Adipocyte (in vitro differentiated cells): ENCODE measurements at places on chromosomes 7 and 10.

- DNase-seq = no peak
Measured at GRCh38 chr10:78514459-78514858, 480.8 kb downstream of the RPS24 start.

- no peak for DNase-seq
Measured at GRCh38 chr10:55813451-55814170, 547.4 kb downstream of the ZWINT start.

GRCh38 chr10:86556532-86556931 is 34.9 kb upstream of the WAPL start:
- no peak for DNase-seq

GRCh38 chr7:33422825-33423645 is 293.7 kb downstream of the BBS9 start:
- no peak for DNase-seq

GRCh38 chr10:16724509-16724908 is 92.7 kb downstream of the RSU1 start:
- DNase-seq = no peak

GRCh38 chr7:151951672-151952338 is 4.4 kb upstream of the GALNTL5 start:
- no peak for DNase-seq

DNA sequence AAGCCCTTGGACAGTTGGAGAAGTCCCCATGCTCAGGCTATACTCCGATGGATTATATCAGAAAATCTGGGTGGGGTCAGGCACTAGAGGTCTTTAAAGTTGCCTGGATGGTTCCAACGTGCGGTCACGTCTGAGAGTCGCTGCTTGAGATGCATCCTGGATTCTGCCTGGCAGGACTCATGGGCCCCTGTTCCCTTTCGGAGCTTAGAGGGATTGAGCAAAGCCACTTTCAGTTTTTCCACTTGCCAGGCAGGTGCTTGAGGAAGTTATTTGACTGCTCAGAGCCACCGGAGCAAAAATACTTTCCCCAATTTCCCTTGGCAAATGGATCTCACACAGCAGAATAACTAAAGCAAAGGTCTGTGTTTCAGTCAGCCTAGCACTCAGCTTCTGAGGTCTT is 129.1 kb downstream of the GALNT17 start:
- no peak for DNase-seq

DNA sequence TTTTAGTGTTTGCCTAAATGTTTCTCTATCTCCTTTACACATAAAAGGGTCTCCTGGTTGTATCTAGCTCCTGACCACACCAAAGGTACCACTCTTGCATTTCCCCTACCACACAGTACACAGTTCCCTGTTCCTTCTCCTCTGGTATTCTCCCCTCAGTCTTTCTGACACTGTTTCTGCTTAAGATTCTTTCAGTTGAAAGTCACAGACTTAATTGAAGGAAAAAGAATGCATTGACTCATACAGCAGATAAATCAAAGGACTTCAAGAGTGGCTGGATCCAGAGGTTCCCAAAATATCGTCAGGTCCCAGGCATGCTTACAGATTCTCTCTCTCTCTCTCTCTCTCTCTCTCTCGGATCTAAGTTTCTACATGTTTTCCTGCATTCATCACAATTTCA is 185.6 kb upstream of the LRGUK start:
- peak; percentile 52 for DNase-seq

GRCh38 chr7:111540199-111540815 is 22.0 kb downstream of the IMMP2L start:
- DNase-seq = no peak

DNA sequence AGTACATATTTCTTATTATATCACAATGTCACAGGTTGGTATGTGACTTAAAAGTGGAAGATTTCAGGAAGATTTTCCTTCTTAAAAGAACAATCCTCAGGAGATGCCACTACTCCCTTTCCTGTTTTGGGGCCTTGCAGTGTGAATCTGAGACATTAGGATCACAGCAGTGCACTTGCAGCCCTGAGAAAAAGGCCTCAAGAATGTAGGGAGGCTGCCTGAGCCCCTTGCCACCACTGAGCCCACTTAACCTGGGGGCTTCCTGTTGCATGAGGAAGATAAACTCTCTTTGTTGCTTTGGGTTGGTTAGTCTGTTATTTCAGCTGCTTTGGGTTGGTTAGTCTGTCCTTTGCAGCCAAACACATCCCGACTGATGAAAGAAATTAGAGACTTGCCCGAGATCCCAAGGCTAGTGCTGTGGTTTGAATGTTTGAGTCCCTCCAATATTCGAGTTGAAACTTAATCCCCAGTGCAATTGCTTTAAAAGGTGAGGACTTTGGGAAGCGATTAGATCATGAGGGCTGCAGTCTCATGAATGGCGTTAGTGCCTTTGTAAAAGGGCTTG is 151.3 kb upstream of the SP4 start:
- DNase-seq = no peak

- no peak for DNase-seq
Measured at GRCh38 chr7:156034397-156034796, 222.1 kb upstream of the SHH start.

- DNase-seq = no peak
Measured at GRCh38 chr7:156117542-156118247, 305.4 kb upstream of the SHH start.

GRCh38 chr7:121562259-121562658 is 166.2 kb upstream of the FAM3C start:
- DNase-seq = peak; percentile 50

DNA sequence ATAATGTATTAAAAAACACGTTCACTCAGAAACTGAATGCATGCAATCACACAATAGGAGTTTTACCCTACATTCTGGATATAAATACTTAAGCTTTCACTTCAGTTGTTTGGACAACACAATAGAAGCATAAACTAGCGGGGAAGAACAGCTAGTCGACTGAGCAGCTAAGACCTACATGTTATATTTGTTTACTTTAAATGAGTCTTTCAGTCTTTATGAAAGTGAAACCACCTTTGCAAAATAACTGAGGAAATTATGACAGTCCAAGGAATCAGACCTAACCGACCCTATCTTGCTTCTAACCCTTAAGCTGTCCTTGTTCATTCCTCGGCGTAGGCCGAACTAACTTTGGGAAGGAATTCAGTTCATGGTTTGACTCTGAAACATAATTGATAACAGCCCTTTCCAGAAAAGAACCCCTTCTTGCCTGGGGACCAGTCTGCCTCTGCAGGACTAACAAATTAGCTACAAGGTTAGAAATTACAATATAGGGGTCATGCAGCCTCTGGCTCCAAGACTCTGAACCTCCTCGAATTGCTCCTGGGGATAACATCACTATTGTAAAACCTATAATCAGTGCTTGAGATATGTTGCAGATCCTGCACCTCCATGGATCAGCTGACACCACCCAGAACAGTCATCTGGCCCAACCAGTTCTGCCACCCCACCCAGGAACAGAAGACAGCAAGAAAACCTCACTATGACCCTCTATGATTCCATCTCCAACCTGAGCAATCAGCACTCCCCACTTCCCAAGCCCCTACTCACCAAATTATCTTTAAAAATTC is 185.1 kb upstream of the KLF6 start:
- peak; percentile 6 for DNase-seq

DNA sequence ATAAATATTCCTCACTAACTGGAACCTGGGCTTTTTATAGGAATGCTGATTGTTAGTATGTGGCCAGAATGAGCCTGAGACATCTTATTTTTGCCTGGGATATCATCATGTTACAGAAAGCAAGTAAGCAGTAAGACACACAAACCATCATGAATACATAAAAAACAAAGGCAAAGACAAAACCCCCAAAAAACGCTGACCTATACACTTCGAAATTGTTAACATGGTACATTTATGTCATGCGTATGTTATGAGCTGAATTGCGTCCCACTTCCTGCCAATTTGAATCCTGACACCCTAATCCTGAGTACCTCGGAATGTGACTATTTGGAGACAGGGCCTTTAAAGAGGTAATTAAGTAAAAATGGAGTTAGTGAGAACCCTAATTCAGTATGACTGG is 12.3 kb upstream of the NRF1 start:
- DNase-seq = no peak

- no peak for DNase-seq
Measured at GRCh38 chr10:130416334-130417150, 280.4 kb downstream of the GLRX3 start.

DNA sequence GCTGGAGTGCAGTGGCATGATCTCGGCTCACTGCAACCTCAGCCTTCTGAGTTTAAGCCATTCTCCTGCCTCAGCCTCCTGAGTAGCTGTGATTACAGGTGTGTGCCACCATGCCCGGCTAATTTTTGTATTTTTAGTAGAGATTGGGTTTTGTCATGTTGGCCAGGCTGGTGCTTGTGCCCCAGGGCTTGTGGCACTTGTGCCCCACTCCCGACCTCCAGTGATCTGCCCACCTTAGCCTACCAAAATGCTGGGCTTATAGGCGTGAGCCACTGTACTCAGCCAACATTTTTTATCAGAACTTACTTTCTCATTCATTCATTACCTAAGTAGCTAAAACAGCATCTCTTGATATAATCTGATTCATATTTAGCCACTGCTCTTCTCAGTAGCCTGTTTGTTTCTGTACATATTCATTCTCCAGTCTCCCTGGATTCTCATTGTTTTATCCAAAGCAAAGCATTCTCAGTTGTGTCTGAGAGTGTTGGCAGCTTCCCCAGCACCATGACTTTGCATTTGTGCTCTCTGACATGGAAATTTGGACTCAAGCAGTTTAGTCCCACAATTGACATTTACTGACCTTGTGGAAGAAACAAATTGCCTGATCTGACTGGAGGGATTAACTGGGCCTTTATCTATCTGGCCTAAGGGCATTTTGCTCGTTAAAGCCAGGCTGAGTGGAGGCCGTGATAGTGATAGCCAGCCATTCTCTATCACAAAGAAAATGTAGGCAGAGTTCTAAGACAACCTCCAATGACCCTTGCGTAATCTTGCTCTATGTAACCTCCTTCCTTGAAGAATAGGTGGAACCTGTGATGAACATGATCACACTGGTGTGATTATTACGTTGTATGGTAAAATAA is 44.9 kb downstream of the AKR1B15 start:
- peak; percentile 95 for DNase-seq

- peak; percentile 51 for DNase-seq
Measured at GRCh38 chr10:126500866-126501265, 112.6 kb upstream of the ADAM12 start.

DNA sequence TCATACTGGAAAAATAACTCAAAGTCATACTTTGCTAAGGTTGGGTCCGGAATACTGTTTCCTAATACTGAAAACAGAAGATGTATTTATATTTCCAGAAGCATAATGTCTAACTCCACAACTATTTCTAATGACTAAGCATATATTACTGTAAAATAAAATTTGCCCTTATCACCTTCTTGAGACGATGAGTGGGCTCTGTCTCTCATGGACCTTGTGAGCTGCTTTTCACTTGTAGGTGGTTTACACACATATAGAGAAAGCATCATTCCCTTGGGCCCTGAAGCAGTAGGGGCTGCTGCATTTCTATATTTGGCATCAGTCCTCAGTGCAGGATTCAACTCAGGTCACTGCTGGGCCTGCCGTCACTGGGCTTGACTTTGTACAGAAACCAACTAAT is 10.7 kb upstream of the FAM13C start:
- DNase-seq = no peak

- no peak for DNase-seq
Measured at GRCh38 chr7:7667187-7667586, 26.6 kb downstream of the UMAD1 start.

DNA sequence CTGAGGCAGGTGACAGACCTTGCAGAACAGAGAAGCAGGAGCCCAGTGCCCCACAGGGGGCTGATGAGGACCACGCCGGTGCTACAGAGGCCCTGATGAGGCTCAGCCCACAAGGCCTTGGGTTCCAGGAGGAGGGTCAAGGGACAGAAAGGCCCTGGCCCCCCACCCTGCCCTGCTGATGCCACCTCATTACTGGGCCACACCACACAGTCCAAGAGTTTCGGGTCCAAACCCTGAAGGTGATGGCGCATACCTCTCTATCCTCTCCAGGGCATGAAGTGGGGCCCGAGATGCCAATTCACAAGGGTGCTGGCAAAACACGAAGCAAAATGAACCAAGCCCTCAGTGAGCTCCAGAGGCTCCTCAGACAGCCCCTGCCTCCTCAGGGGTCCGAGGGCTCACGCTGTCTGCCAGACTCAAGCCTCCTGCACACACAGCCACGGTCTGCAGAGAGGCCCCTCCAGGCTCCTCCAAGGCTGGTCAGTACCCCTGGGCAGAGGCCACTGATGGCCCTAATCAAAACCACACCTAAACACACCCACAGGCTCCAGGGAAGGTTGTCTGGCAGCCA is 32.3 kb downstream of the RASGEF1A start:
- DNase-seq = no peak

DNA sequence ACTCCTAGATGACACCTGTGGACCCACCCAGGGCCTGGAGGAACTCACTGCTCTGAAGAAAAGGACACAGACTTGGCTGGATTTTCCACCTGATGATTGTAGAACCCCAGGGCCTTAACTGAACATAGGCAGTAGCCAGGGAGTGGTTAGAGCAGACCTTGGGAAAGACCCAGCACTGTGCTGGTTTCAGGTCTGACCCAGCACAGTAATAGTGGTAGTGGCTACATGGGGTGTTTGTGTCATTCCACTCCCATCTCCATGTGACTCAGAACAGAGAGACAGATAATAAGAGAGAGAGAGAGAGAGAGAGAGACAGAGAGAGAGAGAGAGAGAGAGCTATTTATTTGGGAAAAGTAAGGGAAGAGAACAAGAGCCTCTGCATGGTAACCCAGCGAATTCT is 239.1 kb upstream of the MEOX2 start:
- no peak for DNase-seq

GRCh38 chr10:86186633-86187032 is 180.0 kb downstream of the GRID1 start:
- DNase-seq = no peak

- no peak for DNase-seq
Measured at GRCh38 chr7:46244757-46245156, 323.7 kb upstream of the IGFBP3 start.
